ENCODE measurements at places on chromosomes 1 and 21.

GRCh38 chr1:170640581-170640980 is 23.4 kb upstream of the PRRX1 start:
- no peak for DNase-seq

- no peak for DNase-seq
Observed at GRCh38 chr1:245173446-245174211, 18.8 kb downstream of the KIF26B start.

DNA sequence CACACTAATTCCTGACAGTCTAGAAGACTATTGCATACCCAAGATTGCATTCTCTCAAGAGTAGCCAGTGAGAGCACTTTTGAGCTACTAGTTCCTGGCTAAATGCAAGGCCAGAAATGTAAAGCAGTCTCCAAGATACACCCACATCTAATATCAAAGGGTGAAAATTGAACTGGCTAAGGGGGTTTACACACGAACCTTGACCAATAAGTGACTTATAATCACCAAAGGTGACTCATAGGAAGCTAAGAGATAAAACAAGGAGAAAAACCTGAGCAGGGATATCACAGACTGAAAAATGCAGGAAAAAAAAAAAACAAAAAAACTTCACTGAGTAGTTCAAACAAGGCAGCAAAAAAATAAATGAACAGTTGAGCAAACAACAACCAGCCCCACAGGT is 172.2 kb upstream of the RRP15 start:
- DNase-seq, result no peak

DNA sequence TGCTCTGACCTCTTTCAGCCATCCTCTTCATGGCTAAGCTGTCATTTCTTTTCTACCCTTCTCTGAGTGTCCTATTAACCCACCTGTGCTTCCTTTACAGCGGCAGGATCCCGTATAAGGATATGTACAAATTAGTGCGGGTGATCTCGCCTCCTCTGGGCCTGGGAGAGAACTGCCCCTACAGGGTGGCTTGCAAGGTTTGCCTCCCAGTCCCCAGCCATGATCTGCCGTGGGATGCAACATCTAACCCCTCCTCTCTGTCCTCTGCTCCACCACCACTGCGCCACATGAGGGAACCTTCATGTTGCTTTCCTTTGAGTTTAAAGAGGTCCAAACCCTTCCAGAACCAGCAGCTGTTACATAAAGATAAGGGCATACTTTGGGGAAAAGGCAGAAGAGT is 282.2 kb downstream of the ZNF648 start:
- no peak for DNase-seq

DNA sequence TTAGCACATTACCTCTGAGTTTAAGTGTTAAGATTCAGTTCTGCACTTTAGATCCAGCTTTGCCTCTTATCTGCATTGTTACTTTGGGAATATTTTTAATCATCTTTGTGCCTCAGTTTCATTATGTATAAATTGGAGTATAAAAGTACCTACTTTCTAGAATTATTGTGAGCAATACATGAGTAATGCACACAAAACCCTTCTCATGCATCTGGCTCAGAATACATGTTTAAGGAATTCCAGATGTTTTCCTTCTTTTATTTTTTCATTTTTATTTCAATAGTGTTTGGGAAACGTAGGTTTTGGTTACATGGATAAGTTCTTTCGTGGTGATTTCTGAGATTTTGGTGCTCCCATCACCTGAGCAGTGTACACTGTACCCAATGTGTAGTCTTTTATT is 14.2 kb downstream of the C8A start:
- no peak for DNase-seq

DNA sequence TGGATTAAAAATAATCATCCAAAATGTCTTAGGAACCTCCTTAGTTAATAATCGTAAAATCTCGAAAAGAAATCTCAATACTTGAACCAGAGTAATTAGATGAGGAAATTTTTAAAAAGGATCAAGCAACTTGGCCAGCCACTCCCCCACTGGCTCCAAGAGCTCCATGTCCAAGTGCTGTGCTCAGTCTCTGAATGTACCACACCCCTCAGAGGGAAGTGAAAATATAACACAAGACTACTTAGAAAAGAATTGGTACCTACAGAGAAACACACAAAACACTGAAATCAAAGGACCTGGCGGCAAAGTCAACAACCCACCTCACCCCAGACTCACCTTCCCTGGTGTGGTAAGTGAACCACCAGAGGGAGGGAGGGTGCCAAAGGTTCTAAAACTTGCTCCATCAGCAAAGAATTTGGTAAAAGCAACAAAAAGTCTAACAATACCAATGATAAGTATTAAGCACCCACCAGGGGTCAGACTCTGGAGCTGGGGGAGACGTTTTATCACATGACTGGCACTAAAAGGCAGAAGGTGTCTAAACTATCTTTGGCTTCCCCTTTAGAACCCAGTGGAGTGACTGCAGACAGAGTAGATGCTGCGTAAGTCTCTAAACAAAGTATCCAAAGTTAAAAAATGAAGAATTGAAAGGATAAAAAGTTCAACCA is 14.0 kb downstream of the LBR start:
- DNase-seq, result no peak

- DNase-seq, result no peak
Observed at GRCh38 chr1:10639011-10639774, 157.3 kb downstream of the CASZ1 start.

GRCh38 chr1:15341634-15342407 is 67.9 kb upstream of the EFHD2 start:
- no peak for DNase-seq

- DNase-seq, result no peak
Observed at GRCh38 chr1:248821641-248822040, 4.1 kb downstream of the SH3BP5L start.

GRCh38 chr1:9639227-9639626 is 12.3 kb upstream of the PIK3CD start:
- DNase-seq, result no peak

DNA sequence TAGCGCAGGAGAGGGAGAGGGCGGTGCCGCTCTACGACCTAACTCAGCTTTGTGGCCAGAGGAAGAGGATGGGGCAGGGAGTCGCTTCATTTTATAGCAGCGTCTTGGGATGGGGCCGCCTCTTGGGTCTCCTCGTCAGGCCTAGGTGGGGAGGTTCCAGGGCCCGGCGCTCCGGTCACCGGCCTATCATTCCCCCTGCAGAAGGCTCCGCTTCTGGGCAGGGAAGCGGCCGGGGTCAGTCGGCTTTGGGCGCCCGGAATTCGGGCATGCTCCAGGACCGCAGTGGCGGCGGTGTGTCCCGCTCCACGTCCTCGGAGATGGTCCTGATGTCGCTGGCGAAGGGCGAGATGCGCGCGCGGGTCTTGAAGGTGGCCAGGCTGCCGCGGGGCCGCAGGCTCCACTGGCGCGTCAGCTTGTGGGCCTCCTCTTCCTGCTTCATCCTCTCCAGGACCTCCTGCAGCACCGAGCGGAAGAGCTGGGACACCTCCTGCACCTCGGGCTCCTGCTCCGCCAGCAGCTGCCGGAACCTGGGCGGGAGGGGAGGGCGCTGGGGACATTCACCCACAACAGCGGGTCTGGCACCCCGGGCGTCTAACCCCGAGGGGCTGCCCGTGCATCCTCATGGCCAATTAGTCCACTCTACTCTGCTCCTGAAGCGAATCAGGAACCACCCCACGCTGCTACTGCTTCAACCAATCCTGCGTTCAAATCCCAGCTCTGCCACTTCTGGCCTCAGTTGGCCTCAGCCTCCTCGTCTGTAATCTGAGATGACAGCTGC is 13.0 kb downstream of the RD3 start:
- DNase-seq, result no peak

DNA sequence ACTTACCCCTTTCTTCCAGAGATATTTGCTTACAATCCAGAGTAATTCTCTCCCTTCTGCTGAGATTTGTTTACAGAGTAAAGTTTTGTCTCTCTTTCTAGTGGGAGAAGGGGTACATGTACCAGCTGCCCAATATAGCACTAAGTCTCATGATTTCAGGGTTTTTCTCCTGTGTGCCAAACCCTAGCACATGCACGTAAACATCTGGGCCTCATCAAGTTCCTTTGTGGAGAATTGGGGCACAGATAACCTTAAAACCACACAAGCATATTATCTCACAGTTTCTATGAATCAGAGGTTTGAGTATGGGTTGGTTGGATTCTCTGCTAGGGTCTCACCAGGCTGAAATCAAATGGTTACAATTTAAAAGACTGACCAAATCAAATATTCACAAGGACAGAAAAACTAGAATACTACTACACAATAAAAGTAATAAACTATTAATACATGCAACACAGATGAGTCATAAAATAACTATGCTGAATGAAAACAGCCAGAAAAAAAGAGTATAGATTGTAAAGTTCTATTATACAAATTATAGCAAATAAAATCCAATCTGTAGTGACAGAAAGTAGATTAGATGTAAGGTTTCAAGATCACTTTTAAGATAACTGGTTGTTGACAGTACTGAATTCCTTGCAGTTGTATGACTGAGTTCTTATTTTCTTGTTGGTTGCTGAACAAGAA is 347.4 kb upstream of the PTBP2 start:
- no peak for DNase-seq

GRCh38 chr1:221991221-221991620 is 249.3 kb upstream of the DUSP10 start:
- no peak for DNase-seq

GRCh38 chr1:41353744-41354143 is 7.5 kb upstream of the FOXO6 start:
- DNase-seq, result no peak

DNA sequence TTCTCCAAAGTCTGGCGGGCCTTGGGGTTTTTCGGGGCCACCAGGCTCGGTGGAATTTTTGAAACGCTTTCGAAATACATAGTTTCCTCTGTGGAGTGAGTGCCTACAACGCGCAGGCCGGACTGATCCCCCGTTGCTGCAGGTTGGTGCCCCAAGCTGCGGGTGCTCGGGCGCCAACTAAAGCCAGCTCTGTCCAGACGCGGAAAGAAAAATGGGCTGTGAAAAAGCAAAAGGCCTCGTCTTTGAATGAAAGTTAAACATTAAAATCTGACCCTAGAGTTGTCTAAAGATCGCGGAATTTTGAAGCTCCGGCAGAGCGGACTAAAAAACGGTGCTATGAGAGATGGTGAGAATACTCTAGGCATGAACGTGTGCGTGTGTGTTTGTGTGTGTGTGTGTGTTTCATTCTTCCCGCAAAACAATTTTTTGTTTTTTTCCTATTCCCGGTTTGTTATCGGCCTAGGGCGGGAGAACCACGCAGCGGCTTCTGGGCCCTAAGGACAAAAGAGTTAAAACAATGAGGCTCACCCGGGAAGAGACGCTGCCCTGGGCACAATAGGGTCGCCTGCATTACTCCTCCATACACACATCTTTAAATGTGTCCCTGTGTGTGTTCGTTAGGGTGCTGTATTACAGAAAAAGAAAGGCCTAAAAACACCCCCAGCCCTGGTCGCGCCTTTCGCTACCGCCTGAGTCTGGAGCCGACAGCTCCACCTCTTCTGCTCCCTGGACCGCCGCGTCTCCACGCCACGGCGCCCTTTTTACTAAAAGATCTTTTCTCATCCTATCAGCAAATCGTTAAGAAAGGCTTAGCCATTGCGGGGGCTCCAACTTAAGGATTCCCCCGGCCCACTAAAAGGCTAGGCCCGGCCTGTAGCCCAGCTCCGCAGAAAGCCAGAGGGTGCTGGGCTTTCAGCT is 3.2 kb downstream of the TBX15 start:
- no peak for DNase-seq

GRCh38 chr1:74328851-74329250 is 93.7 kb downstream of the TNNI3K start:
- DNase-seq, result no peak

Data from T1000 (cell line).